Bronchial smooth muscle cell (primary cell): ENCODE measurements at places on chromosomes 2 and 18. TPM values are rescaled to one million over a fixed set of nuclear protein-coding genes. Genes with fewer than 3 reads are reported as not detected.

TTC32 gene
- 5.9 and 8.5 TPM in 2 replicates for total RNA-seq

GAL3ST2 gene
- total RNA-seq = 0.09 and 0.16 TPM in 2 replicates

SATB2 gene
- total RNA-seq = 28.8 and 42.9 TPM in 2 replicates

GKN2 gene
- total RNA-seq = not detected in 2 replicates

LYPD6 gene
- under 0.01 TPM in 1 of 2 replicates, not detected in the other for total RNA-seq

PTGR3 gene
- 5.4 and 6.5 TPM in 2 replicates for total RNA-seq

CFAP221 gene
- total RNA-seq = not detected in 2 replicates

SCYGR8 gene
- total RNA-seq = not detected in 2 replicates

CRYBA2 gene
- total RNA-seq = not detected in 2 replicates
